Right lobe of liver (tissue), 6 donors: ENCODE measurements at places on chromosomes 2 and 18. TPM values are rescaled to one million over a fixed set of nuclear protein-coding genes. Genes with fewer than 3 reads are reported as not detected.

DNA sequence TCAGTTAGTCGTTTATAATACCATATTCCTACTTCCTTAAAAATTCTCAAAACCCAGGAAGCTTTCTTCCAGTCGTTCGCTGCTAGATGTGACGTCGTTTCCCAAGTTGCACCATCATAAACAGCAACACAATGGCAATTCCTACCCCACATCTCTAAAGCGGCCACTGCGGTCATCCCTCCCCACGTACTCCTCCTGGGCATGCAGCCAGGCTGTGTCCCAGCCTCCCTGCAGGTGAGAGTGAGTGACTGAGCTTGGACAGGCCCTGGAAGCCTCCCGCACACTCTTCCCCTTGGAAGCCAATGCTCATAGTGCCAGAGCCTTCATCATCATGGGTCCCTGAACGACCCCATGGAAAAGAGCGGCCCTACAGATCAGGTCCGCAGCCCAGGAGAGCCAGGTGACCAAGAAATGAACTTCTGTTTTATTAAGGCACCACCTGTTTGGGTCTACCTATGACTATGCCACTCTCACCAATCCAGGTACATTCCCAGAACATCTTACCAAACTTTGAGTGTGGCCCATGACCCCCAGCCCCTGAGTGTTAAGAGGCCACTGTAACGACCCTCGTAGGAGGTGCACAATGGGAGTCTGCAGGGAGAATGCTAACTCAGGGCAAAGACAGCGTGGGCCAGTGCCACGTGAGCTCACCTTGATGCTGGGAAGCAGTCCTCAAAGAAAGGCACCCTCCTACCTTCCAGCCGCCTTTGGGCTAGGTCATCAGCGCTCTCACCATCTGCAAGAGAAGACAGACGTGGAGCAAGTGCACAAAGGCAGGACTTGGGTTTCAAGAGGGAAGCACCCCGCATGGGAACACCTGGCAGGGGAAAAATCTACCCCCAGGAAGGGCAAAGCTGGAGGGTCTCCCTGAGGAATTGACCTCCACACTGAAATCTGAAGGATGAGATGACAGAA lies 74.7 kb upstream of the RAB6C start:
- no peak for DNase-seq

Gene LIMS2
- 36.6 TPM for total RNA-seq

Gene CNGA3
- total RNA-seq = not detected

- peak; percentile 78 for DNase-seq
Measured at GRCh38 chr2:240250985-240251847, 110.8 kb upstream of the OTOS start.

GRCh38 chr2:234326694-234327093 lies 170.2 kb downstream of the ARL4C start:
- no peak for DNase-seq

GRCh38 chr2:150507071-150507470 lies 19.6 kb upstream of the RND3 start:
- no peak for DNase-seq

DNA sequence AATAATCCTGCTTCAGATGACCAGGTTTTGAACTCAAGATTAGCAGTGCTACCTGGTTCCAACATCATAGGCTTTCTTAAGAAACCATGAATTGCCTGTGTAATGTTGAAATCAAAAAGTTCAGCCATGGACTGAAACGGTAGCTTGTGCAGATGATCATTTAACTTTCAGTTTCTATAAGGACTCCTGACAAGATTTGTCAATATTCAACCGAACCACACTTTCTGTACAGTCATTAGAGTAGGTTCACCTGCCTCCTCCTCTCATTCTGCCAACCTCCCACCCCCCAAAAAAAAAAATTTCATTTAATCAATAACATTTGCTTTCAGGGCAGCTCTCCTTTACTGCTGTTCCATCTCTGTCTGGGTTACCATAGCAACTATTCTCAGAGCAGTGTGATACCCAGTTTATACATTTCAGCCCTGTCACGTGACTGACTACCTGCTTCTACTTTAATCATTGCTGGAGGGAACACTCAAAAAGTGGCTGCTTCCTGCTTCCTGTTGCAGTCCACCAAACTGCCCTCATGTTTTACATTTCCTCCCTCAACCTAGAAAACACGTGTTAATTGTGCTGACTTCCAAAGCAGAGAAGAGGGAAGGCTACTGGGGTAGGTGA lies 275.5 kb downstream of the SS18 start:
- DNase-seq = no peak

Gene ELP2
- total RNA-seq = 47.5 TPM

DNA sequence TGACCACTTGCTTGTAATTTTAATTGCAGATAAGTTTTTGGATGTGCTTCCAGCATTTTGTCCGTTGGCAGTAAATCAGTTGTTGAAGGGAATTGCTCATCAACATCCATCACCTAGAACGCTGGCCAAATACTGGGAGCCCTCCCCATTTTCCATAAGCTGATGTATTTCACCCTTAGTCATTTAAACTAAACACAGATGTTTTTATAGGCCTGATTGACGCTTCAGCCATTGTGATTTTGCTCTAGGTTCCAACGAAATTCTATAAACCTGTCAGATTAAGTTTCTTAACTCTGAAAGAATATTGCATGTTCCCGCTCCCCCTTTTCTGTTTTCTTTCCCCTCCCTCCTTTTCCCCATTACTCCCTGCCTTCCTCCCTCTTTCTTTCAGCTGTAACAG lies 1.0 kb upstream of the RPRM start:
- DNase-seq = no peak

- no peak for DNase-seq
Measured at GRCh38 chr2:136236019-136236418, 118.1 kb upstream of the CXCR4 start.

GRCh38 chr2:9373476-9373875 lies 49.9 kb downstream of the ITGB1BP1 start:
- DNase-seq = no peak

DNA sequence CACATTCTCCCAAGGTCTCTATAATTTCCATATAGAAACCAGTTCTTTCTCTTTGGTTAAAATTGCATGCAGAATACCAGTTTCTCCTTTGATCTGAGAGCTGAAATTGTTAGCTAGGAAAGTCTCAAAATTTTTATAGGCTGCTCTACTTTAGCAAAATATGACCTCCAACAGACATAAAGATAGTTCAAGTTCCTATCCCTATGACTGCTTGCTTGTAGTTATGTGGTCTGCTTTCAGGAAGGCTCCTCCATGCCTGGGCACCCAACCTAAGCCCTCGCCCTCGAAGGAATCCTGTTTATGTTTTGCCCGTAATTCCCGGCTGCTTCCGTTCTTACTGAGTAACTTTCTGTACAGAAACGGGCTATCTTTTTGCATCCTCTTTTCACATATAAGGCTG lies 28.0 kb upstream of the LTBP1 start:
- no peak for DNase-seq

DNA sequence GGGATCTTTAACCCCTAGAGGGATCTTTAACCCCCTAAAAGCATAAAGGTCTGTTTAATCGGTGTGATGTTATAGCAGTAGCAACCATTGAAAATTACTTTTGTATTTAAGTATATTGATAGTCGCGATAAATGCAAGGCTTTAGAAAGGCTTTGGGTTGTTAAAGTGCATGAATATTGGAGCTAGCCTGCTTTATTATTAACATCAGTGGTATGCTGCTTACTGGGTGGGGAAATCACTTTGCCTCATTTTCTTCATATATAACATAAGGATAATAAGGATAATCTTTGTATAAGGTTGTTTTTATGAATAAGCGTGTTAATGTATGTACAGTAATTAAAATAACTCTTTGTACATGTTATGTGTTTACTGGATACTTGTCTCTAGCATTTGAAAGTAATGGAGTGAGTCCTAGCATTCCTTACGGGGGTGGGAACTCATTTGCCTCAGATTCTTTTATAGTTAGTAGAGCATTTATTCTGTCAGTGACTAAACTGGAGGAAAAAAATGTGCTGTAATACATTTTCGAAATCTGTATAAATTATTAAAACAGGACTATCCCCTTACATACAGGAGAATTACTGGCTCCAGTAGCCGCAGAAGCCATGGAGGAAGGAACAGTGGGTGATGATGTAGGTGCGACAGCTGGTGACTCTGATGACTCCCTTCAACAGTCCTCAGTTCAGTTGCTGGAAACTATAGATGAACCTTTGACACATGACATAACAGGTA lies 122.2 kb downstream of the BIRC6 start:
- no peak for DNase-seq

Gene ALK
- not detected for total RNA-seq
